ENCODE measurements at places on chromosomes 16 and 17.

GRCh38 chr17:13403982-13404946 lies 197.5 kb downstream of the HS3ST3A1 start:
- no peak for DNase-seq

- no peak for DNase-seq
Measured at GRCh38 chr16:84843149-84844048, 23.6 kb downstream of the CRISPLD2 start.

DNA sequence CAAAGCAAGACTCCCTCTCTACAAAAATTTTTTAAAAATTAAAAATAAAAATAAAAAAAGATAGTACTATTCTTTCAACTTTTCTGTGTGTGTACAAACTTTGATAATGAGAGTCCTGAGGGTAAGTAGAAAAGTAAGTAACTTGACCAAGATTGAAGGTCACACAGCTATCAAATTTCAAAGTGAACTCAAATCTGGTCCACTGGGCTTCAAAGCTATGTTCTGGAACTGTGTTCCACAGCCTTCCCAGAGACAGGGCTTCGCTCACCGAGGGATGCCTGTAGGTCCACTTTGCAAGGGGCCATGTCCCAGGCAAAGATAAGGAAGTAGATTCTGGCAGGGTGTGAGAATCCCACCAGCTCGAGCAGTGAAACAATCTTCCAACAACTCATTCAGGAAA lies 56.3 kb upstream of the TNRC6A start:
- DNase-seq = no peak

- no peak for DNase-seq
Measured at GRCh38 chr16:53780051-53780450, 76.1 kb downstream of the FTO start.

All from NCI-H2029 treated with DMSO at 0.1 percent for 48 hours (cell line).